ENCODE measurements at places on chromosomes 5 and 9. TPM values are rescaled to one million over a fixed set of nuclear protein-coding genes. Genes with fewer than 3 reads are reported as not detected.

Gene MARVELD2
- polyA plus RNA-seq: 2.8 TPM

Gene ALDH7A1
- polyA plus RNA-seq: 29.9 TPM

Gene C5orf58
- 0.48 TPM for polyA plus RNA-seq

Gene FUBP3
- 24.2 TPM for polyA plus RNA-seq

Gene FOXD4L4
- 0.09 TPM for polyA plus RNA-seq

Gene TUSC1
- polyA plus RNA-seq: 18.4 TPM

Gene IFNK
- polyA plus RNA-seq: 0.52 TPM

Gene ENTREP1
- polyA plus RNA-seq: 16.1 TPM

Gene TAS2R1
- 0.05 TPM for polyA plus RNA-seq

Gene PCDHGB3
- 0.14 TPM for polyA plus RNA-seq

Gene SPRY4
- 2.0 TPM for polyA plus RNA-seq

Gene BTNL9
- 45.2 TPM for polyA plus RNA-seq

Gene ANXA2R
- 68.7 TPM for polyA plus RNA-seq

Gene INSL4
- 0.18 TPM for polyA plus RNA-seq

Gene DIRAS2
- 0.32 TPM for polyA plus RNA-seq

Gene PTGES
- polyA plus RNA-seq: 7.8 TPM

Gene FER
- 2.8 TPM for polyA plus RNA-seq

Gene SPATA6L
- 1.2 TPM for polyA plus RNA-seq

Gene ATP10B
- 2.6 TPM for polyA plus RNA-seq

Gene AQP3
- 129 TPM for polyA plus RNA-seq

Gene BASP1
- polyA plus RNA-seq: 53.5 TPM

Gene DRD1
- 0.41 TPM for polyA plus RNA-seq

Gene GPRIN1
- 0.82 TPM for polyA plus RNA-seq

Gene CENPH
- polyA plus RNA-seq: 9.4 TPM

Gene TRAF1
- polyA plus RNA-seq: 21.7 TPM

Gene C9orf153
- 0.16 TPM for polyA plus RNA-seq

Gene SPINK6
- 9.9 TPM for polyA plus RNA-seq

Gene KCNIP1
- 0.23 TPM for polyA plus RNA-seq

Gene MSX2
- polyA plus RNA-seq: 0.41 TPM

Gene NUDT12
- polyA plus RNA-seq: 8.7 TPM

Data from thymus (tissue), 14 donors.